MV-4-11 (cell line): ENCODE measurements at places on chromosomes 4 and X.
A peak's percentile ranks its signal among the peaks of the same experiment; 100 is the strongest.

DNA sequence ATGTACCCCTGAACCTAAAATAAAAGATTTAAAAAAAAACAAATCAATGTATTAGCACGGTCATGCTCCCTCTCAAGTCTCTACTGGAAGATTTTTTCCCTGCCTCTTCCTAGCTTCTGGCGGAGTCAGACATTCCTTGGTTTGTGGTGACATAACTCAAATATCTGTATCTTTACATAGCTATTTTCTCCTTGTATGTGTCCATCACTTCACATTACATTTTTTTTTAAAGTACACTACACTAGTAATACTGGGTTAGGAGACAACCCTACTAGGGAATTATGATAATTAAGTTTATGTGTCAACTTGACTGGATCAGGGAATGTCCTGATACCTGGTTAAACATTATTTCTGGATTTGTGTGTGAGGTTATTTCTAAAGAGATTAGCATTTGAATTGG lies 1197.9 kb downstream of the TECRL start:
- DNase-seq: no peak

- no peak for DNase-seq
Measured at GRCh38 chr4:99722725-99723124, 65.1 kb upstream of the C4orf54 start.

DNA sequence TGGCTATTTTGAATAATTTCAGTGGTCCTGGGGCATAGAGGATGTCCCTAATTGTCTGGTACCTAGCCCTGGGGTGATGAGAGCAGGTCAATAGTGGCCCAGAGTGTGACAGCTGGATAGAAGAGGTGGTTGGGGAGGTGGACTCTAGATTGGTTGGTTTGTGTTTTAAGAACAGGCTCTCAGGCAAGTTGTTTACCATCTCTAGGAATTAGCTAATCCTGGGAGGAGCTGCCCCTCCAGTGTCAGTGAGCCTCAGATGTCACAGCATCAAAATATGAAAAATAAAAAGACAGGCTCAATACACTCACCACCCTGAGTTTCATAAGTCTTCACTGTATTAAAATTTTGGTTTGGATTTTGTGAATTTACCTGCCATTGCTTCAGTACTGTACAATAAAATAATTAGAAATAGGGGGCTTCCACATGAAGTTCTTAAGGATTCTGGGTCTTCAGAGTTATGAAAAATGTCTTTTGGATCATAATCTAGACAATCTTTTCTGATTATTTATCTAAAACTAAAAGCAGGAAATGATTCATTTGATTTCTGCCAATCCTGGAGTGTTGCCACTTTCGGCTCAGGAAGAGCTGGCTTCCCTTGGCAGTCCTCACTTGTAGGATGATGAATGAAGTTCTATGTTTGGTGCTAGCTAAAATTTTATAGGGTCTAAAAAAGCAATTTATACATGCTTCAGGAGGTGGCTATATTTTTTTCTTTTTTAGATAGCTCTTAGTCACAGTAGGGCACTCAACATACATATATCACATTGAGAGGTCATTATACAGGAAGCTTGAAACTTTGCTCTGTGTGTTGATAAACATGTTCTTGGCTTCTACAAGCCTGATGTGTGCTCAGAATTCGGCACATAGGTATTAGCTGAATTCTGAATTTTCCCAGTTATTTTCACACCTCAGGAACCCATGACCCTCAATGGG lies 395.1 kb downstream of the RAB28 start:
- DNase-seq: no peak

DNA sequence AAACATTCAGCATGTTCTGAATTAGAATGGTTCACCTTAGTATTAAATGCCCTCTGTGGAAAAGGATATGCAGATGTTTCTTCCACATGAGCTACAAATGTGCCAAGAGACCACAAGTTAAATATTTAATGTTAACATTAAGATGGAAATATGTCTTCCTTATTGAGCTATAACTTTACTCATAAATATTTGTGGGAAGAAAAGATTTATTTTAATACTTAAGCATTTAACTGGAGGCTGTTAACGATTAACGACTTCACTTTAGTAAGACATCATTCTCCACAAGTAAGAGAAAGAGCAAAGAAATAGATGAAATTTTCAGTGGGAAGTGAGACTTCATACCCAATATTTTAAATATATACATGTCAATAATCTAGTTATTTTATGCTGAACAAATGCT lies 1046.0 kb upstream of the GRID2 start:
- DNase-seq: no peak

DNA sequence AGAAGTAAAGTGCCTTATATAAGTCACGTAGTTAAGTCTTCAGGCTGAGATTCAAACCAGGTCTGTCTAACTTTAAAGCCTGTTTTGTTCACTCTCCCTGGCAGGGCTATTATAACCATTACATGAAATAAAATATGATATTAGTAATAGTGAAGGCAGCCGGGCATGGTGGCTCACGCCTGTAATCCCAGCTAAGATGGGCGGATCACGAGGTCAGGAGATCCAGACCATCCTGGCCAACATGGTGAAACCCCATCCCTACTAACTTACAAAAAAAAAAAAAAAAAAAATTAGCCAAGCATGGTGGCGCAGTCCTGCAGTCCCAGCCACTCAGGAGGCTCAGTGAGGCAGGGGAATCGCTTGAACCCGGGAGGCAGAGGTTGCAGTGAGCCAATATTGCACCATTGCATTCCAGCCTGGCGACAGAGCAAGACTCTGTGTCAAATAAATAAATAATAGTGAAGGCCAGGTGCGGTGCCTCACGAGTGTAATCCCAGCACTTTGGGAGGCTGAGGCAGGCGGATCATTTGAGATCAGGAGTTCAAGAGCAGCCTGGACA lies 22.1 kb upstream of the SOWAHD start:
- DNase-seq: no peak

- peak; percentile 64 for DNase-seq
Measured at GRCh38 chr4:15396157-15396800, 31.6 kb upstream of the C1QTNF7 start.

DNA sequence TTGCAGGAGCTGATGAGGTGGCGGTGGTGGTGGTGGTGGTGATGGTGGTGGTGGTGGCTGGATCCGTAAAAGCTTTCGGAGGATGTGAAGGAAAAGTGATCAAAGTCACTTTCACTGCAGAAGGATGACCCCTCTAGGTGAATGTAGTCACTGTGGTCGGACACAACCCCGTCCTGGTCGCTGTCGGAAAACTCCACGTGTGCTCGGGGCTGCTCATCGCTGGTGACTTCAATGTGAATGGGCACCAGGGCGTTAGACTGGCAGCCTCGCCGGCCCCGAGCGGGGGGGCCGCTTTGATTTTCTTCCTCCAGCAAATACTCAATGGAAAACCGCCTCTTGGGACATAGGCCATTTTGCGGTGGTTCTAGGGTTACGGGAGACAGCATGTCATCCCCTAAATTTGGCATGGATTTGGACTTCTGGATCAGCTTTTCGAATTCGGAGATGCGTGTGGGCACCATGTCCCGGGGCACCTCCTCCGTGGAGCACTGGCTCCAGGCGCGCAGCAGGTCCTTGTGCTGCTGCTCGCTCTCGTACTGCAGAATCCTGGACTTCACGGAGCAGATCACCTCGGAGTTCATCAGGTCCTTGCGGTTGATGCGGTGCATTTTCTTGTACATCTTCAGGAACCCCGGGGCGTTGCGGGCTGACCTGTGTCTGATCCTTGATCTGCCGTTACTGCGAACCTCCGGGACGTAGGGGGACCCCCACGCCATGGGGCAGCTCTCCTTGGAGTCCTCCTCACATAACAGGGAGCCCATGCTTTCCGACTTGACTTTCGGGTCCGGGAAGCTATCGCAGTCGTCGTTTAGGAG lies 88.3 kb upstream of the PDLIM3 start:
- DNase-seq: no peak

DNA sequence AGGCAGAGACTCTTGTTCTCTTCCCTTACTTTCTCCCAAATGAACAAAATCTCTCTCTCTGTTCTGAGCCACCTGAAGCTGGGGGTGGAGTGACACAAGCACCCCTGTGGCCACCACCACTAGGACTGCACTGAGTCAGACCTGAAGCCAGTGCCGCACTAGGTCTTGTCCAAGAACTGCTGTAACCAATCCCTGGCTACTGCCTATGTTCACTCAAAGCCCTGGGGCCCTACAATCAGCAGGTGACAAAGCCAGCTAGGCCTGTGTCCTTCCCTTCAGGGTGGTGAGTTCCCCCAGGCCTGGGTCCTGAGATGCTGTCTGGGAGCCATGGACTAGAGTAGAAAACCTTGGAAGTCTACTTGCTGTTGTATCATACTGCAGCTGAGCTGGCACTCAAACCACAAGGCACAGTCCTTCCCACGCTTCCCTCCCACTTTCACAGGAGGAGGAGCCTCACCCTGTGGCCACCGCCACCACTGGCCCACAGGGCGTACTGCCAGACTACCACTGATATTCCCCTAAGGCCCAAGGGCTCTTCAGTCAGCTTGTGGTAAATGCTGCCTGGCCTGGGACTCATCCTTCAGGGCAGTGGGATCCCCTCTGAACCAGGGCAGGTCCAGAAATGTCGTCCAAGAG lies 119.1 kb downstream of the RTL9 start:
- DNase-seq: peak; percentile 31

GRCh38 chr4:60366661-60367060 lies 833.5 kb upstream of the ADGRL3 start:
- DNase-seq: no peak

DNA sequence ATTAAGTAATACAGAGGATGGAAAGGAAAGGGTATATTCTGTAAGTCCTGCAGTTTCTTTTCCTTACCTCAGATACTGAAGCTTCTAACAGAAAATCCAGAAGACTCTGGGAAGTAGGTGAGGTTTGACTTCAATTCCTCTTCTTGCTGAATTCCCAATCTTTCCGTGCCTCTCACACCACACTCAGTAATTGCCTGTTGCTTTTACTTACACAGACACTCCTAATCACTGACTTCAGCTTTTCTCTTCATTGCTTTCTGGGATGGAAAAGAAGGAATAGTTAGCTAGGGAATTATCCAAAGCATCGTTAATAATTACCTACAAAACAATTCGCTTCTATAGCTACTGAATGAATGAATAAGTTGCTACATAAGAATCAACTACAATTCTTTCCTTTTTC lies 163.6 kb downstream of the FBXO8 start:
- no peak for DNase-seq

GRCh38 chr4:153467897-153468262 lies 1.7 kb downstream of the TMEM131L start:
- peak; percentile 21 for DNase-seq

- peak; percentile 29 for DNase-seq
Measured at GRCh38 chrX:140733766-140734342, 24.3 kb downstream of the LINC00632 start.

DNA sequence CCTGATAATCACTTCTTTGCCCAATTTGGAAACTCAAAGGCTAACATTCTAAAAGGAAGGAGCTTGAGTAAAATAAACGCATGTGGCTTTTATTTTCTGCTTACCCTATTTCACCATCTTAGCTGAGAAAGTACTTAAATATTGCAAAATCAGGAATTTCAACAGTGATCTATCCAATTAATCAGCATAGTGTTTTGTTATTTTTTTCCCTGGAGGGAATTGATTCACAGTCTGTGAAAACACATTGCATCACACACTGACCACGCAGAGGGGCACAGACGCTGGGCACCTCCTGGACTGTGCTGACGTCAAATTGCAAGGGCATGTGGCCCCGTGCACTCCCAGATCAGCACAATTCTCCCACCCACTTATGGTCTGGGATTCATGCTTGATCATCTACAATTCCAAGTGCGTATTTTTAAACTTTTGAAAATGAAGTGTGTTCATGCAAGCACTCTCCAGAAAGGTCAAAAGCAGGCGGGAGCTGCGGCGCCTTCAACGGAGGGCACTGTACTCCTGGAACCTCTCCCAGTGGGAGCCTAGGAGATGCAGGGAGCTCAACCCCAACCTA lies 320.6 kb upstream of the PPARGC1A start:
- peak; percentile 72 for DNase-seq

GRCh38 chrX:44156726-44157125 lies 183.5 kb upstream of the NDP start:
- DNase-seq: no peak

DNA sequence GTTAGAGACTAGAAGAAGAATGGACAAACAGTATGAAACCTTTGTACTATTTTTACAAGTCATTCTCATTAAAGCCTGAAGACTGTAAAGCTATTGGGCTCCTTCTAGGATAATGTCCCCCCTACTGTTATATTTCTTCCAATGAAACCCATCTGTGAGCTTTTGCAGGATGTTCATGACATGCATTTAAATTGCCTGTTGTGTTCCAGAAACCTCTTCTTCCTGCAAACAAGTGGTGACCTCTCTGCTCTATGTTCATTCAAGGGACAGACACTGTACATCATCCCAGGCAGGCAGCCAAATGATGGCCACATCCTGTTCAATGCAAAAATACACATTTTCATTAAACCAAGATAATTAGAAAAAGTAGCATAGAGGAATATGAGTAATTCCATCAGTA lies 128.0 kb downstream of the C4orf33 start:
- DNase-seq: no peak

DNA sequence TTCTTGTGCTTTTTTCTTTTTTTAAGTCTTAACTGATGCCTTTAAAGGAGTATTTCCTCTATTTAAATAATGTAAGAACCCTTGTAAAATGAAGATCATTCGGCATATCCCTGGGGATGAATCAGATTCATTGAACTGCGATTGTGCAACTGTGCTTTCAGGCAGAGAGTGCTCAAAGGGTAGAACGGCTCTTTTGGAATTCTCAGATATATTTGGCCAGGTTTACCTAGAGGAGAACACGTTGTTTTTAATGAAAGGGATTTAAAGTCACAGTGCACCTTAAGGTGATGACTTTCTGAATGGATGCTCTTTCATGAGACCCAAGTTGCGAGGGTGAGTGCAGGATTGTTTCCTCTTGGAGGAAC lies 51.6 kb upstream of the ELOVL6 start:
- DNase-seq: no peak

GRCh38 chrX:21802054-21802670 lies 37.3 kb upstream of the MBTPS2 start:
- DNase-seq: no peak

DNA sequence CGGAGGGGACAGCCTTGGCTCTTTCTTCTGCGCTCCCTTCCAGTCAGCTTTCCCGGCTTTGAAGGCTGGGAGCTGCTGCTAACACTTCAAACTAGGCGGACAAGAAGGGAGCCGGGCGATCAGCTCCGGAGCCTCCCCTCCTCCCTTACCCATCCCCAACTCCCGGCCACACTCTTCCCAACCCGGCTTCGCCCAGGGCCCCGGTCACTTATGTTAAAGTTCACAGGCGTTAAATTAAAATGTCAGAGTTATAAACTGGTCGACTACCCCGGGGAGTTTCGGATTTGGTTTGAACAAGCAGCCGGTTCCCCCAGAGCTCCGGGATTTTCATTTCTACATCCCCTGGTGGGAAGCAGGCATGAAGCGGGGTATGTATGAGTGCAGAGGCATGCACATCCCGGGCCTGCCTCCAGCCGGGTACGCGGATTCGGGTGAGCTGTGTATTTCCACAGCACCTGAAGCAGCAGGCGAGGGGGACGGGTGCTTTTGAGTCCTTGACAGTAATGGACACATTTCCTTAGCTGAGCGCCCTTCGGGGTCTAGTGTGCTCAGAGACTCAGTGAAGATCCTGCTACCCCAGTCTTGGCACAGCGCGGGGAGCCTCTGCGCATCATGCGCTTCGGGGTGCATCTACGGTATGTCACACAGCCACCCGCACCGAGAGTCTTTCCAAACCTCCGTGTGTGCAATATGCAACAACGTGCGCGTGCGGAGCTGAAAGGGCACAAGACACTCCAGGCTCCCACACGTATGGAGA lies 880 bp downstream of the UNC5C start:
- peak; percentile 17 for DNase-seq
